Karpas-422 (cell line): ENCODE measurements at places on chromosomes 16 and 17. TPM values are rescaled to one million over a fixed set of nuclear protein-coding genes. Genes with fewer than 3 reads are reported as not detected.

TAC4 gene
- total RNA-seq = not detected in 2 replicates

EVI2B gene
- 0.76 and 5.0 TPM in 2 replicates for total RNA-seq

ZMYND15 gene
- not detected in 2 replicates for total RNA-seq

PRSS33 gene
- not detected in 2 replicates for total RNA-seq

- H3K27me3 ChIP-seq = no peaks in the 10 kb centered on the region
- H3K4me3 ChIP-seq = no peak overlapping the region
- no peak for DNase-seq
- no peaks in the 10 kb centered on the region for H3K36me3 ChIP-seq
- H3K27ac ChIP-seq = no peak overlapping the region
These were observed 305.2 kb upstream of the RBFOX1 start for GRCh38 chr16:7027401-7027800.

DNA sequence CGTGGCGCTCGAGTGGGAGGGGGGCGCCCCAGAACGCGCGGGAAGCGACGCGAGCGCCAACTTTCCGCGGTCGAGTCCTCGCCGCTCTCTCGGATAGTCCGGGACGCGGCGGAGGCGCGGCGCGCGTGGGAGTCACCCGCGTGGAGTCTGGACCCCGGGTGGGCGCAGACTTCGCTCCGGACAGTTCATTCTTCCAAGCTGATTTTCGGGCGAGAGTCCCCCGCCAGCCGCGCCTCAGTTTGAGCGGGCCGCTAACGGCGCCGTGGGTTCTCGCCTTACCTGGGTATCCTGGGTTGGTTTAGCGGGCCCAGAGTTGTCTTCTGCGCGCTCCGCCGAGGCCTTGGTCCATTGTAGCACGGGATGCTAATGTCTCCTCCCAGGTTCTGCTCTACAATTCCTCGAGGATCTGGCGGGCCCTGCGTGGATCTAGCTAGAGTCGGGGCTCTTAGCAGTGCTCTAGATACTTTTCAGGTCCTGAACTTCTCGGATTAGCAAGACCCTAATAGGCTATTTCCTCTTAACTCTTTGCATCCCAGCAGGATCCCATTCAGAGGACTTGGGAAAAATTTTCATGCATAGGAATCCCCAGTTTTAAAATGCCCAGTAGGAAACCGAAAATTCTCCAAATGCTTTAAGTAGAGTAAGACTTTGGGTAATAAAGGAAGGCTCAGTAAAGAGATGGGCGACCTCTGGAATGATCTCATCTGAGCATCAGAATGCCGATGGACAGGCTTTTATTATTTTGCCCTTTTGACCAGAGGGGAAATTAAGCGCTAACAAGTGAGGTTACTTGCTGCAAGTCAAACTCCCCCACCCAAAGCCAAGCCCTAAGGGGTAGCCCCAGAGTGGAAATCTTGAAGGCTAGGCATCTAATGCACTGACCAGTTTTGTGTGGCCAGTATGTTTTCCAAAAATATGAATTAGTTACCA, 537 bp upstream of the GJC1 start:
- H3K4me3 ChIP-seq = no peak overlapping the region
- H3K27ac ChIP-seq = no peak overlapping the region
- H3K27me3 ChIP-seq = no peaks in the 10 kb centered on the region
- no peaks in the 10 kb centered on the region for H3K36me3 ChIP-seq
- H3K4me1 ChIP-seq = no peaks in the 10 kb centered on the region

DNA sequence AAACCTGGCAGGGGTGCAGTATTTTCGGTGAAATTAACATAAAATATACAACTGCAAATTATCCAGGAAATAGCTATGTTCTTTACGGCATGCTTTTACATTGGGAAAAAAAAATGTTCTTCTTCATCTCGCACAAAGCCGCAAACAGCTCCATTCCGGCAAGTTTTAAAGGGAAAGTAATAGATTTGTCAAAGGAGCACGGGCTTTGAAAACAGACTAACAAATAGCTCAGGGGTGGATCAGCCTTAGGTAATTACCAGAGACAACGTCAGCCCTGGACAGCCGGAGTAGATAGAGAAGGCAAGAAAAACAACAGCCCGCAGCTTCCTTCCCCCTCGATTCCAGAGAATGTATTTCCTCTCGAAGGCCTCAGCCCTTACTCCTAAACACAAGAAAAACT, 222.5 kb downstream of the C16orf78 start:
- no peaks in the 10 kb centered on the region for H3K27me3 ChIP-seq
- H3K4me1 ChIP-seq = peaks cover 14% of the 10 kb centered on the region
- no peak overlapping the region for H3K27ac ChIP-seq
- no peaks in the 10 kb centered on the region for H3K36me3 ChIP-seq
- H3K4me3 ChIP-seq = no peak overlapping the region
- no peak for DNase-seq

GRCh38 chr17:67137860-67138259, 93.5 kb downstream of the CACNG1 start:
- H3K27ac ChIP-seq = no peak overlapping the region
- no peak overlapping the region for H3K4me3 ChIP-seq
- peaks cover 27% of the 10 kb centered on the region; the same call in 1 of the 2 replicates for H3K36me3 ChIP-seq
- no peak for DNase-seq
- no peaks in the 10 kb centered on the region for H3K27me3 ChIP-seq

- DNase-seq = no peak
- no peaks in the 10 kb centered on the region for H3K27me3 ChIP-seq
- peaks cover 18% of the 10 kb centered on the region for H3K4me1 ChIP-seq
These were observed 35.4 kb downstream of the SYCE1L start for GRCh38 chr16:77234611-77235010.
